ENCODE measurements at places on chromosomes 5 and 9. TPM values are rescaled to one million over a fixed set of nuclear protein-coding genes. Genes with fewer than 3 reads are reported as not detected.
A peak's percentile ranks its signal among the peaks of the same experiment; 100 is the strongest.

Gene STK32A
- total RNA-seq = 0.25 TPM

Gene SPATA31E1
- total RNA-seq = not detected

Gene FAM151B
- total RNA-seq = 2.9 TPM

Gene GAS1
- total RNA-seq = 5.1 TPM

Gene MAP3K1
- total RNA-seq = 10.4 TPM

Gene LCN10
- total RNA-seq = not detected

Gene HTR1A
- not detected for total RNA-seq

Gene CHSY3
- 11.9 TPM for total RNA-seq

Gene SPINK4
- not detected for total RNA-seq

Gene IL33
- not detected for total RNA-seq

Gene ANKRD34B
- total RNA-seq = 0.20 TPM

Gene CCDC192
- total RNA-seq = not detected

Gene SPINK7
- not detected for total RNA-seq

GRCh38 chr5:72255670-72256069, 64.4 kb downstream of the MRPS27 start:
- H3K27me3 ChIP-seq = no peaks in the 10 kb centered on the region
- no peaks in the 10 kb centered on the region for H3K36me3 ChIP-seq
- no peak overlapping the region for H3K4me3 ChIP-seq
- no peak for DNase-seq
- no peak overlapping the region for H3K27ac ChIP-seq

DNA sequence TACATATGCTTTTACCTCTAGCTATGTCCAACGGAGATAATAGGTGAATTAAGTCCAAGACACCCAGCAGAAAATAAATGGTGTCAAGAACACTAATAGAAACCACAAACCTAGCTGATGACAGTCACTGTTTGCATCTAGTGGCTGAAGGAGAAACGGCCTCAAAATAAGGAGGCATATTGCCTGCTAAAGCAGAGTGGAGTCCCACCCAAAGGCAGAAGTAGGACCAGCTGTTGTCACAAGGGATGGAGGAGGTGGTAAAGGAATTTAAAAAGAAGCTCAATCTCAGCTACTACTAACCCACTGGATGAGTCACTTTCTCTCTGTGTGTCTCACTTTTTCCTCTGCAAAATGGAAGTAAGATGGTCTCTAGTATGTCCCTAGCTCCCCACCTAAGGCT, 224.3 kb downstream of the GRIA1 start:
- H3K4me3 ChIP-seq = no peak overlapping the region
- H3K27me3 ChIP-seq = no peaks in the 10 kb centered on the region
- H3K36me3 ChIP-seq = no peaks in the 10 kb centered on the region
- DNase-seq = peak; percentile 41
- H3K4me1 ChIP-seq = no peaks in the 10 kb centered on the region

DNA sequence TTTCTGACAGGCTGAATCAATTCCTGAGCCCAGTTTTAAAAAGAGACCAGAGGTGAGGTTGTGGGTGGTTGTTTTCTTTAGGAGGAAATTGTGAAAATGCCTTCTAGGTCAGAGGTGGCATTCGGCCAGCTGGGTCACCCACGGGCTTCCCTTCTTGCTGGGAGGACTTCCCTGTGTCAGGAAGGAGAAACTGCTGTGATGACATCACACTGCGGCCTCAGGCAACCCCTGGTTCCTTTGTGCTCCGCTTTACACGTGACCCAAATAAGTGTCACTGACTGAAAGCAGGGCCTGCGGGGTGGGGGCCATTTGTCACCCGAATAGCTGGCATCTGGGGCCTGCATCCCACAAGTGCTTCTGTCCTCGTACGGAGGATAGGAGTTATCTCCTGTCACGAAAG, 39.7 kb downstream of the FABP6 start:
- H3K36me3 ChIP-seq = no peaks in the 10 kb centered on the region
- H3K4me3 ChIP-seq = no peak overlapping the region
- no peak overlapping the region for H3K27ac ChIP-seq
- H3K4me1 ChIP-seq = peaks cover 6% of the 10 kb centered on the region

DNA sequence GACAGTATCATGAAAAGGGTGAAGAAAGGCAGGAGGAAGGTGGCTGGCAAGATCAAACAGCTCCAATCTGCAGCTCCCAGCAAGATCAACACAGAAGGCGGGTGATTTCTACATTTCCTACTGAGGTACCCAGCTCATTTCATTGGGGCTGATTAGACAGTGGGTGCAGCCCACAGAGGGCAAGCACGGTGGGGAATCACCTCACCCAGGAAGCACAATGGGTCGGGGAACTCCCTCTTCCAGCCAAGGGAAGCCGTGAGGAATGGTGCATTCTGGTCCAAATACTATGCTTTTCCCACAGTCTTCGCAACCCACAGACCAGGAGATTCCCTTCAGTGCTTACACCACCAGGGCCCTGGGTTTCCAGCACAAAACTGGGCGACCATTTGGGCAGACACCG, 66.8 kb downstream of the CAMSAP1 start:
- H3K4me3 ChIP-seq = no peak overlapping the region
- H3K27ac ChIP-seq = no peak overlapping the region
- H3K4me1 ChIP-seq = no peaks in the 10 kb centered on the region

DNA sequence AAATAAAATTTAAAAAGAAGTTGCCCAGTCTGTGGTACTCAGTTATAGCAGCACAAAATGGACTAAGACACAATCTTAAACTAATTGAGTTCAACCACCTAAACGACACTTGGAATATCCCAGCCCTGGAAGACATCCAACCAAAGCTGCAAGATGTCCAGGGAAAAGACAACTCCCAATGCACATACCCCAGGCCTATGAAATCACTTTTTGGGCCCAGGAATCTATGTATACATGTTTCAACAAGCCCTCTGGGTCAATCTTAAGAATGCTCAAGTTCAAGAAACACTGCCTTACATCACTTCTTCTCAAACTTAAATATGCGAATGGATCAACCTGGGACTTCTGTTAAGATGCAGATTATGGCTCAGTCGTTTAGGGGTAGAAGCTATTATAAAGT, 148.6 kb downstream of the ELAVL2 start:
- no peaks in the 10 kb centered on the region for H3K36me3 ChIP-seq
- H3K27me3 ChIP-seq = no peaks in the 10 kb centered on the region
- H3K4me3 ChIP-seq = no peak overlapping the region
- no peak for DNase-seq
- no peaks in the 10 kb centered on the region for H3K4me1 ChIP-seq
- H3K27ac ChIP-seq = no peak overlapping the region

- H3K4me1 ChIP-seq = no peaks in the 10 kb centered on the region
- DNase-seq = no peak
- H3K27me3 ChIP-seq = no peaks in the 10 kb centered on the region
- H3K27ac ChIP-seq = no peak overlapping the region
Measured at GRCh38 chr5:182126-182525, 9.2 kb upstream of the LRRC14B start.

DNA sequence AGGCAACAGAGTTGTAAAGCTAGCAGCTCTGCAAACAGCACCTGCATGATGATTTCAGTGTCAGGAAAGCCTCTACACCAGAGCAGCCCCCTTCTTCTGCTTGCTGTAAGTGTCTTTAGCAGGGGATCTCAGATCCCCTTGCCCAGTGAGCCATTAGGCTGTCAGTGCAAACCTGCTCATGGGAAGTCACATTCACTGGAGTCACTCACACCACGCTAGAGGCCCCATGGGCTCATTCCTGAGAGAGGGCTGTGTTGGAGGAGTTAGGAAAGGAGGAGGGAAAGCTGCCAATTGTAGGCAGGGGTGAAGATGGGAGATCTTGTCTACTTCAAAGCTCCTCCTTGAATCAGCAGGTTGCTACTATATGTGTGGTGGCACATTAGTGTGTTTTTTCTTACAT, 275.2 kb downstream of the SMARCA2 start:
- H3K4me1 ChIP-seq = no peaks in the 10 kb centered on the region
- no peaks in the 10 kb centered on the region for H3K36me3 ChIP-seq
- H3K27ac ChIP-seq = no peak overlapping the region
- H3K4me3 ChIP-seq = no peak overlapping the region
- H3K27me3 ChIP-seq = peaks cover 2% of the 10 kb centered on the region
- no peak for DNase-seq

DNA sequence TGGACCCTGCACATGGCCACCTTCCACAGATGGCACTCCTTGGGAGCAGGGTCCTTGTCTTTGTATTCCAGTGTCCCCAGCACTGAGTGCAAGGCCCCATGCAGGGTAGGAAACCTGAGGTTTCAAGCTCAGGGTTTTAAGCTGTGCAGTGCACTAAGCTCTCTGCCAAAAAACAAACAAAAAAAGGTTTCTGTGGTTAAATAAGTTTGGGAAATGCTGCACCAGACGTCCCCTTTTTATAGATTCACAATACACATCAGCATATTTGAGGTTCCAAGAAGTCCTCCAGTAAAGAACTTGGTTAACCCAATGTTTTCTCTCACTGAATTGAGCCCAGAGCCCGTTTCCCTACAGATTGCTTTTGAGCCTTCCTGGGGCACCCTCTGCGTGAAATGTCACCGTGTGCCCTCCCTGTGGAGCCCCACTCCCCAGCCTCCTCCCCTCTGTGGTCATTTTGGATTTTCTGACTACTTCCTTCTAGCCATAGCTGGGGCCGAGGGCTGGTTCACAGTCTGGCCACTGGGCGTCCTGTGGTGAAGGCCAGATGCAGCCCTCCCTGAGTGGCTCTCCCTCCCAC, 17.1 kb downstream of the DELE1 start:
- peak; percentile 64 for DNase-seq
- no peak overlapping the region for H3K4me3 ChIP-seq
- H3K4me1 ChIP-seq = peaks cover 6% of the 10 kb centered on the region
- H3K27ac ChIP-seq = no peak overlapping the region
- peaks cover 8% of the 10 kb centered on the region for H3K27me3 ChIP-seq

DNA sequence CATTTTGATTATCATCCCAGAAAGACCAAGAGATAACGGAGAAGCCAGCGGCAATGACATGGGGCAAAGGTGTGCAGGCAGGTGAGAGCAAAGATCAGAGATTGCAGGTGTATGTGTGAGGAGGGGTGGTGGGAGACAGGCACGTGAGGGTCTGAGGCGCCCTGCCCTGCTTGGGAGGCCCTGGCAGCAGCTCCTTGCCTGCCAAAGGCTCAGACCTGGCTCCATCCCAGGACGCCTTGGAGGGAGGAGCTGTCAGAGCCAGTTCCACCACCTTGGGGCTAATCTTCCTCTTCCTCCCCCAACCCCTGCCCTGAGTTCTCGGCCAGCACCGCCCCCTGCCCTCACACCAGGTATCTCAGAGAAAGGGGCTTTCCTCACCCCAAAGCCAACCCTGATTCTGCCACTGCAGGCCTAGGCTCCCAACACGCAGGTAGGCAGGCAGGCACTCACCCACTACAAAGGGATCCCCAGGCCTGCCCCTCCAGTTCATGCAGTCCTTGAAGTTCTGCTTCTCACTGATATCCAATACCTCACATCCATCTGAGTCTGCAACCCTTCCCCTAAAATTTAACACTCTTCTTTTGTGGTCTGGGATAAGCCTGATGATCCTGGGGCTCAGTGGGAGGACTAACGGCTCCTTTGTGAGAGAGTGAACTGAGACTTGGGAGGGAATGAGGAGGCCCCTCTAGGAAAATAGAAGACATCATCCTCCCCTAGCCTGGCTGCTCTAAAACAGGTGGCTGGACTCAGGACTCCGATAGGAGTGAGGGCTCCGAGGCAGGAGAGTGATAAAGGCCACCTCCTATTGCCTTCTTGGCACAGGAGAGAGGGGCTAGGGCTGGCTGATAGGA, 1.8 kb downstream of the AQP3 start:
- H3K36me3 ChIP-seq = no peaks in the 10 kb centered on the region
- no peaks in the 10 kb centered on the region for H3K27me3 ChIP-seq
- H3K4me3 ChIP-seq = no peak overlapping the region
- DNase-seq = no peak
- H3K27ac ChIP-seq = no peak overlapping the region
- peaks cover 15% of the 10 kb centered on the region for H3K4me1 ChIP-seq

GRCh38 chr9:82091610-82092009, 103.0 kb downstream of the SPATA31D1 start:
- no peaks in the 10 kb centered on the region for H3K4me1 ChIP-seq
- DNase-seq = no peak
- no peaks in the 10 kb centered on the region for H3K27me3 ChIP-seq
- no peak overlapping the region for H3K4me3 ChIP-seq
- H3K36me3 ChIP-seq = no peaks in the 10 kb centered on the region

- no peaks in the 10 kb centered on the region for H3K27me3 ChIP-seq
- peaks cover 52% of the 10 kb centered on the region for H3K36me3 ChIP-seq
- H3K27ac ChIP-seq = peak overlapping the region; percentile 95
- H3K4me1 ChIP-seq = peaks cover 76% of the 10 kb centered on the region
- peak overlapping the region; percentile 1 for H3K4me3 ChIP-seq
- DNase-seq = peak; percentile 96
Measured at GRCh38 chr5:136053336-136054141, 24.8 kb downstream of the TGFBI start.

DNA sequence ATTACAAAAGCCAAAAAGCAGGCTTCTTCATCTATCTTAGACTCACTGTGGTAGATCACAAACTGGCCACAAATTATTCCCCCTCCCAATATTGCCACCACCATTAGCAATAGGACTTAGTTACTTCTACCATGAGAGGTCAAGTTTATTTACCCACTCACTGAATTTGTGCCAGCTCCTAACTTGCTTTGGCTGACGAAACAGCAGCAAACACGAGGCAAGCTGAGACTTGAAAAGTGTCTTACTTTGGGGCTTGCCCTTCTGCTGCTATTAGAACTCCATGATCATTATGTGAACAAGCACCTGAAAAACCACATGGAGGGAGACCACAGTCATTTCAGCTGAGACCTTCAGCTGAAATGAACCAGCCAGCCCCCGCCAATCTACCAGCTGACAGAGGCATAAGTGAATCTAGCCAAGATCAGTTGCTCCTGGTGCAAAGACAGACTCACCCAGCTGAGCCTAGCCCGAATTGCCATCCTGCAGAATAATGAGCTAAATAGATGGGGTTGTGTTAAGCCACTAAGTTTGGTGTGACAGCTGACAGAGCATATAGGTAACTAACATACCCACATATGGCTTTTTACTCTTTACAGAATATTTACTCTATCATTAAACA, 5.7 kb downstream of the WDR41 start:
- no peaks in the 10 kb centered on the region for H3K27me3 ChIP-seq
- H3K36me3 ChIP-seq = peaks cover 15% of the 10 kb centered on the region
- H3K4me1 ChIP-seq = peaks cover 5% of the 10 kb centered on the region
- DNase-seq = peak; percentile 0
- H3K4me3 ChIP-seq = no peak overlapping the region

DNA sequence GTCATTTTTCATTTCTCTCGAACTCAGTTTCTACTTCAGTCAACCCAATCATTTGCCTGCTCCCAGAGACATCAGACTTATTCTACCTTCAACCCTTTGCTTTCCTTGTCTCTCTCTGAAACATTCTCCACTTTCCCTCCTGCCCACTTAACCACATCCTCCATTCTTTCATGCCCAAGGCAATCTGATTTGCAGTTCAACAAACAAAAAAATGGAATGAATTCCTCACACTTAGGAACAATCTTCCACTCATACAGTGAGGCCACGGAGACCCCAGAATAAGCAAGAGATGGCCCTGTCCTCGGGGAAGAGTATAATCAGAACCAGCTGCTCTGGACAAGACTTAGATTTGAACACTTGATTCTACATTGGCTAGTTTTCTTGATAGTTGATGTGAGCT, 180.5 kb downstream of the RFK start:
- H3K36me3 ChIP-seq = no peaks in the 10 kb centered on the region
- no peak overlapping the region for H3K4me3 ChIP-seq
- no peak overlapping the region for H3K27ac ChIP-seq
- H3K4me1 ChIP-seq = peaks cover 27% of the 10 kb centered on the region
- DNase-seq = peak; percentile 35

All from astrocyte (in vitro differentiated cells and primary cell).